ENCODE measurements at places on chromosomes 1 and 21.
A peak's percentile ranks its signal among the peaks of the same experiment; 100 is the strongest.

DNA sequence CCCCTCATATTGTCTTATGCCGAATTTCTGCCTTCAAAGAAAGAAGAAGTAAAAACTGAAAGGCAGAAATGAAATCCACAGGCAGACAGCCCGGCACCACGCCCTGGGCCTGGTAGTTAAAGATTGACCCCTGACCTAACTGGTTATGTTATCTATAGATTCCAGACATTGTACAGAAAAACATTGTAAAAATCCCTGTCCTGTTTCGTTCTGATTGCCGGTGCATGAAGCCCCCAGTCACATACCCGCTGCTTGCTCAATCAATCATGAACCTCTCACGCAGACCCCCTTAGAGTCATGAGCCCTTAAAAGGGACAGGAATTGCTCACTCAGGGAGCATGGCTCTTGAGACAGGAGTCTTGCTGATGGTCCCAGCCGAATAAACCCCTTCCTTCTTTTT, 49.3 kb downstream of the JMJD4 start:
- no peak for DNase-seq

DNA sequence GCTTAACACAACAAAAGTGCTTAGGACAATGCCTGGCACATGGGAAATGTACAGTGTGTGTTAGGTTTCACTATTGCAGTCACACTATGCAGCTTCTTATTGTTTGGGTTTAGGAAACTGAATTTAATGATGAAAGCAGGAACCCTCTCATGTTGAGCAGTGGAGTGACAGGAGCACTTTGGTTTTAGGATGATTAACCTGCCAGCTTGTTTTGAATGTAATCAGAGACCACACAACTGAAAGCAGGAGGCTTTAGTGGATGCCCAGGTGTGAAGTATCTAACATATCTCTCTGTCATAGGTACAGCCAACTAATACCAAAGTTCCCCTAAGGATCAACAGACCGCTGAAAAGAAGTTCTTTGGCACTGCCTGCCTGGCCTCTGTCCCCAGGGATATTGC, 406.9 kb upstream of the USP24 start:
- no peak for DNase-seq

DNA sequence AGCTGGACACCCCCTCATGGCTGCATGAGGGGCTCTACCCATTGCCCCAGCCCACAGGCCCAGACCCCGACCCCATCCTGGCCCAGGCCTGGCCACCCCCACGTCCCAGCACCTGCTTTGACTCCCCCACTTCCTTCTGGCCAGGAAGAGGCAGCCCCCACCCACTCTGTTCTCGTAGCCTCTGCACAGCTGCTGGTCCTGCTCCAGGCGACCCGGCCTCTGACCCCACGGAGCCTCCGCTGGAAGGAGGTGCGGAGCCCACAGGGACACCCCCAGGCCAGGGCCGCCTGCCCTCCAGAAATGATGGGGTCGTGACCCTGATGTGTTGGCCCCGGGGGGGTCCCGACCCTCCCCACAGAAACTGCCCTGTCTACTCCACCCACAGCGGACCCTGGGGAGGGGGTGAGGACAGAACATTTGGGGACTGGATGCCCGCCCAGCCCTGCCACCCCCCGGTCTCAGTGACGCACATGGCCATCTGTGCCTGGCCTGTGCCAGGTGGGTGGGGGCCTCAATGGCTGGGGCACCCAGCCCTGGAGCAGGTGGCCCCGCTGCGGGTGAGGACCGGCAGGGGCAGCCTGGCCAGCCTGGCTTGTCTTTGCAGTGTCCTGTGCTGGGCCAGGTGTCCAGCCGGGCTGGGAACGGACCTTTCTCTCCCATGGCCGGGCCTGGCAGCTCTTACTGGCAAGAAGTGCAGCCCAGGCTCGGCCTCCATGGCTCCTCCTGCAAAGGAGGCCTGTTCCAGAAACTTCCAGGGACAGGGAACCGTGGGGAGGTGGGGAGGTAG, 78.6 kb downstream of the MORN1 start:
- no peak for DNase-seq

GRCh38 chr1:100979631-100980030, 46.0 kb downstream of the DPH5 start:
- no peak for DNase-seq

- DNase-seq = no peak
These were observed 8.0 kb upstream of the YBX1 start for GRCh38 chr1:42674214-42674613.

- no peak for DNase-seq
These were observed 37.8 kb upstream of the CCSAP start for GRCh38 chr1:229380536-229381160.

DNA sequence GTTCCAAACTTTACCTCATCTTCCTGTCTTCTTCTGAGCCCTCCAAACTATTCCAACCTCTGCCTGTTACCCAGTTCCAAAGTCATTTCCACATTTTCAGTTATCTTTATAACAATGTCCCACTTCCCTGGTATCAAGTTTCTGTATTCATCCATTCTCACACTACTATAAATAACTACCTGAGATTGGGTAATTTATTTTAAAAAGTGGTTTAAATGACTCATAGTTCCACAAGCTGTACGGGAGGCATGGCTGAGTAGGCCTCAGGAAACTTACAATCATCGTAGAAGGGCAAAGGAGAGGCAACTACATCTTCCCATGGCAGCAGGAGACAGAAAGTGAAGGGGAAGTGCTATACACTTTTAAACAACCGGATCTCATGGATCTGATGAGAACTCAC, 428.5 kb upstream of the RGS18 start:
- DNase-seq = no peak

GRCh38 chr21:41465176-41465781, 39.2 kb downstream of the MX1 start:
- DNase-seq = no peak

GRCh38 chr1:36711480-36711879, 228.8 kb upstream of the CSF3R start:
- no peak for DNase-seq

DNA sequence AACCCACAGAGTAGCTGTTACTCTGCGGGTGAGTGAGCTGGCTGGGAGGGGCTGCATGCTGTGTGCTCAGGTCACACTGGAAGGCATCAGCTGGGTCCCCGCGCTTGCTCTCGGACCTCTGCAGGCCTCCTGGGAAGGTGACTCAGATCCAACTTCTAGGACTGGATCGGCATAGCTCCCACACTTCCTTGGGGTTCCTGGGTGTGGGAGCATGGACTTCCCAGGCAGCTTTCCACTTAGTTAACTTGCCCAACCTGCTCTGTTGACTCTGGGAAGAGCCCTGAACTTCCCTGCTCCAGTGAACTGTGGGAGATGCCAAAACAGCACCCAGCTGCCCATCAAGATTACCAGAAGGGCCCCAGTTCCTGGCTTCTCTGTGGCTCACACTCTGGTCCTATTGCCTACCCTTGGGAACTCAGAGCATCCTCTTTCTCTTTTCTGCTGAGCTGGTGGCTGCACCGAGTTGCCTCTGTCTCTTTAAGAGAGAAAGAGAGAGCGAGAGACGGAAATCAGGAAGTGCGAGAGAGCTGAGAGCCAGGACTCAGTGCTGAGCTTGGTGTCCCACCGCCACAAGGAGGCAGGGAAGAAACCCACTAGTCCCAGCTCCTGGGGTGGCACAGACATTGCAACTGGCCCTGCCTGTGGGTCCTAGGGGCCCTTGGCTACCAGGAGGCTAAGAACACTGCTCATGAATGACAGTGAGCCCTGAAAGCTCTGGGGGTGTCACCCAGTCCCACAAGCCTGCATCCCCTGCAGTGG, at the start of gene IKBKE:
Gene IKBKE, plus strand, starts transcription at position 544 of the 759 bp plus-strand sequence. CDS start 2,752 bp downstream, outside the sequence.
- peak; percentile 55 for DNase-seq

DNA sequence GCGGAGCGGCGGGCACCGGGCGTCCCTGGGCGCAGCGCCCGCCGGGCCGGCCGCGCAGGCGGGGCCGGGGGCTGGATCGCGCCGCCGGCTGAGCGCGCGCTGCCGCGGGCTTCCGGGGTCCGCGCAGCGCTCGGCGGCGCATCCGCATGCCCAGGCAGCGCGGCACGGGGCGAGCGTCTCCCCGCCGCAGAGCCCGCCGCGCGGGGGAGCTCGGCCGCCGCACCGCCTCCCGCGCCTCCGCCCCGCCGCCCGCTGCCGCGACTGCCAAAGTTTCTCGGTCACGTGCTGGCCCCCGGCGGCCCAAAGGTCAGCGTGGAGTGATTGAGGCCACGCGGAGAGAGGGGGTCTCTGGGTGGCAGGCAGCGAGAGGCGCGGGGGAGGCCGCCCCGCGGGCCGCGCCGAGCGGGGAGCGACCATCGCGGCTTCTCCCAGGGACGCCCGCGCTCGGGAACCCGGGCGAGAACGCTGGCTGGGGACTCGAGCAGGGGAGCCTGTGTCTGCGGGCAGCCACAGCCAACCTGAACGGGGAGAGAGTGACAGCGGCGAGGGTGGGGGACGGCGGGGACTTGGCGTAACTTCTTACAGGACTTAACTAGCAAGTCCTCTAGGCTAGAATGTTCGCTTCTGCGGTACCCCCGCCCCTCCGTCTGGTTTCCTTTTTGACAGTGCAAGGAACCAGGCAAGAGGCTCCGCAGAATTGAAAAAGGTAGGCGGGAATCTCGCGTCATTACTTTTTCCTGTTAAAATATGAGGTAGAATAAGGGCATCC, at the start of gene ILDR2:
Gene ILDR2, minus strand, starts transcription at position 180 of the 769 bp plus-strand sequence. CDS start 272 bp downstream, outside the sequence.
- DNase-seq = peak; percentile 57

- no peak for DNase-seq
These were observed 35.6 kb upstream of the OPRD1 start for GRCh38 chr1:28776341-28776740.

DNA sequence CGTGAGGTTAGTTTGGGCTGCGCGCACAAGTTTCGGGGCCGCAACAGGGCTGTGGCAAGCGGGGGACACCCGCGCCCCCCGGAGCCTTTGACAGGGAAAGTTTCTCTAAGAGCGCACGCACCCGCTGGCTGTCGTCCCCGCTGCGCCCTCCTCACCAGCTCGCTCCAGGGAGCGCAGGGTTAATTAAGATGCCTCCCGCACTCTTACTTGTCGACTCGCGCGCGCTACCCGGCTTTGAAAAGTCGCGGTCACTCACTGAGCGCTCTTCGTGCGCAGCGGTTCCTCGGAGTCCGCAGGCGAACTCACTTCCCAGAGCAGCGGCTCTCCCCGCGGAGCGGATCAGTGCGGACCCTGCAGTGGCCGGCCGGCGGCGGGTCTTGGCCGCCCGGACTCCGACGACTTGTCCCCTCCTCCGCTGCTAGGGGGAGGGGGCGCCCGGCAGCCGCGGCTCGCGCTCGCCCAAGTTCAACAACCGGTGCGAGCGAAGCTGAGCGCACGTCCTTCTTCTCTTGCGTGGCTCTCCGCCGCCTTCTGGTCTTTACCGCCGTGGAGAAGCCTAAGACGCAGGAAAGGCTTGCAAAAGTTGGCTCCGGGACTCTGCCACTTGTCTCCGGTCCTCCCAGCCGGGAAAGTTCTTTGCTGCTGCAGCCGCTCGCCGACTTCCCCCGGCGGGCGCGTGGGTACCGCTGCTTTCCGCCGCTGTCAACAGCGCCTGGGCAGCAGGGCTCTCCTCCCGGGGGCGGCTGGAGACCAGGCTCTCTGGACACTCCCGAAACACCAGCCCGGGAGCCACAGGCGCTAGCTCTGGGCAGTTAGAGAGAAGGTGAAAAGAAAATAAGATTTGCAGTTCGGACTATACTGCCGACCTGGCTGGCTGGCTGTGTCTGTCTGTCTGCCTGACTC, 506 bp downstream of the JUN start:
- DNase-seq = peak; percentile 67

- no peak for DNase-seq
These were observed 168.3 kb downstream of the SLC35F3 start for GRCh38 chr1:234072793-234073192.

DNA sequence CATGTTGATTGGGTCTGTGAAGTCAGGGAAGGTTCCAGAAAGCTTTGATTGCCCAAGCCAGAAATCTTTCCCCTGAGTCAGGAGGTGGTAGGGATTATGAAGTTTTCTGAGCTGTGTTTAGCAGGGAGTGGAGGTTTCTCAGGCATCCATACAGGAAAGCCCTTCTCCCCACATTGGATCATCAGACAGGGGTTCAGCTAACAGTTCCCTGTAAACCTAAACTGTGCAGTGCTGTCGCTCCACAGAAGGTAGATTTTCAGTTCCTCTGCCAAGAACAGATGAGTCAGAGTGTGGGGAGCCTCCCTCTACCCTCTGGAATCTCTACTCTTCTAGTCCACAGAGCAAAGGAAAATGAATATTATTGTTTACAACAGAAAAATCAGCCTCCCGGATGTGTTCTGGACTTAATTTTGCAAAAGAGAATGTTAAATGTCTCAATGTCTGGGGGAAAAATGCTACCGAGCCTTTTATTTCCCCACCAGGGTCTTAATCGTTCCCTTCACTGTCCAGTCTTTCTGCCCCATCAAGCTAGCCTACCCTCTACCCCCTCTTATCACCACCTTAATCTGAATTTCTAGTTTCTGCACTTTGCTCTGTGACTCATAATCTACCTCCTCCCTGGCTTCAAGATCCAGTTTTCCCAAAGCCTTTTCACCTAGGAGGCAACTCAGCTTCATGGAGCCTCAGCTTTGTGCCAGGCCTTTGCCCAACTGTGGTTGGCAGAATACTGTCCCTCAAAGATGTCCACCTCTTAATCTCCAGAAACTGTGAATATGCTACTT, 355.6 kb downstream of the PRDM2 start:
- no peak for DNase-seq

DNA sequence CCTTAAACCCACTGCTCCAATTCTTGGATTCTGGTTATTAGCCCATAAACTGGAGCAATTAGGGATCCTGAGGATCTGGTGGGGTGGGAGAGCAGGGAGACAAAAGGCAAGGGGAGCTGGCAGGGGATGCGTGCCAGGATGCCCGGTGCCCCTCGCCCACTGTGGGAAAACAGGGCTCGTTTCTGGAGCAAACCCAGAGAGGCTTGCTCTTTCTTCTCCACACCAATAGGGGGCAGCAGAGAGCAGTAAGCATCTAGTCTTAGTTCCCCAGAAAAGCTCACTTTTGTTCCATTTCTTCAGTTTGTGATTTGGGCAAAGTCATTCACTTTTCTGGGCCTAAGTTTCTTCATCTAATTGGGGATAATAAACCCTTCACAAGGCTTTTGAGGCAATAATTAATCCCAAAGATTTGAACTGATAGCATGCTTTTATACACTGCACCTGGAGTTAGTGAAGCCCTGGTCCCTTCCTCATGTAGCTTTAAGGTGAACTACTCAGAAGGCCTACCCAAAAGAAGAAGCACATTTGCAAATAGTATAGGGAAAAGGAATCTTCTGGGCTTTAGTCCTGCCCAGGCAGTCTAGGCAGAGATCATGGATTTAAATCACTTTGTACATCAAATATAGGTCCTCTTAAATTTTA, 160.6 kb upstream of the USP24 start:
- peak; percentile 55 for DNase-seq

- no peak for DNase-seq
These were observed 881.0 kb downstream of the AMY1C start for GRCh38 chr1:104630567-104631149.

- no peak for DNase-seq
These were observed 68.4 kb upstream of the ADGRL4 start for GRCh38 chr1:79074975-79075374.

- DNase-seq = no peak
These were observed 18.3 kb downstream of the ZNHIT6 start for GRCh38 chr1:85689775-85690404.

Data from body of pancreas (tissue), 4 donors.